OCI-LY7 (cell line): ENCODE measurements at places on chromosomes 3 and 15.

GRCh38 chr3:116770815-116771450 is 61.4 kb downstream of the TUSC7 start:
- DNase-seq, result peak; percentile 58

- no peak for DNase-seq
Observed at GRCh38 chr15:80525853-80526252, 121.7 kb downstream of the ARNT2 start.

DNA sequence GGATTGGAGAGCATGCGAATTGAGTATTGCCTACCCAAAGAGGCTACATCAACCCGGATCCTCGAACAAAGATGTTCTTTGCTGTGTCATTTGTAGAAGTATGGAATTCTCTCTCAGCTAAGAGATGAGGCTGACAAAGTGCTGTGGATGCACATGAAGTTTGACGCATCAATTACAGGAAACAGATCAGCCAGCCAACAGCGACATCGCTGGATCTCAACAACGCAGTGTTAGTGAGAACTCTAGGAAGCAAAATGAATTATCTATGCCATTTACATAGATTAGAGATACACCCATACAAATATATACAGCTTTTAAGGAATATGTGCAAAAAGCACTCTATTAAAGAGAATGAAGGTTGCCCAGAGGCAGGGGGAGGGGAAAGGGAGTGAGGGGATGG is 160.6 kb upstream of the RGMA start:
- DNase-seq, result no peak

DNA sequence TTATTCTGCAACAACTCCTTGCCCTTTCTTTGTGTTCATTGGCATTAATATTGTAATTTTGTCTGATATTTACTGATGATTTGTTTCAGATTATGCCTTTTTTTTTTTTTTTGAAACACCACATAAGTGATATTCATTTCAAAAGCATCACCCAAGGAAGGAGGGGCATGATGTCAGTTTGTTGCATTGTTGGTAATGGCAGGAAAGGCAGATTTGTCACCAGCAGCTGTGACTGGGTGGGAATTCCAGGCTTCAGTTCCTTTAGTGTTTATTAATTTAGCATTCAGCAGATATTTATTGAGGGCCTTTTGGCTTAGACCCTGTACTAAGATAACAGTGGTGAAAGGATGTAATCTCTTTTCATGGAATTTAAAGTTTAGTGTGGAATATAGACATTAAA is 19.5 kb downstream of the SENP2 start:
- no peak for DNase-seq
